Transverse colon (tissue), 4 donors: ENCODE measurements at places on chromosomes 1 and 21. TPM values are rescaled to one million over a fixed set of nuclear protein-coding genes. Genes with fewer than 3 reads are reported as not detected.

FAM151A gene
- total RNA-seq: 5.2 TPM

WNT2B gene
- 17.3 TPM for total RNA-seq

RHCE gene
- total RNA-seq: not detected

ATP1A4 gene
- total RNA-seq: 0.20 TPM

CASQ2 gene
- 5.9 TPM for total RNA-seq

KCNK1 gene
- 21.8 TPM for total RNA-seq

CNR2 gene
- 3.4 TPM for total RNA-seq

TMIGD3 gene
- total RNA-seq: not detected

BARHL2 gene
- total RNA-seq: not detected

DYNLT5 gene
- not detected for total RNA-seq

ZC3H11A gene
- 79.2 TPM for total RNA-seq

TRABD2B gene
- 0.27 TPM for total RNA-seq
